ENCODE measurements at places on chromosomes 7 and 10.

DNA sequence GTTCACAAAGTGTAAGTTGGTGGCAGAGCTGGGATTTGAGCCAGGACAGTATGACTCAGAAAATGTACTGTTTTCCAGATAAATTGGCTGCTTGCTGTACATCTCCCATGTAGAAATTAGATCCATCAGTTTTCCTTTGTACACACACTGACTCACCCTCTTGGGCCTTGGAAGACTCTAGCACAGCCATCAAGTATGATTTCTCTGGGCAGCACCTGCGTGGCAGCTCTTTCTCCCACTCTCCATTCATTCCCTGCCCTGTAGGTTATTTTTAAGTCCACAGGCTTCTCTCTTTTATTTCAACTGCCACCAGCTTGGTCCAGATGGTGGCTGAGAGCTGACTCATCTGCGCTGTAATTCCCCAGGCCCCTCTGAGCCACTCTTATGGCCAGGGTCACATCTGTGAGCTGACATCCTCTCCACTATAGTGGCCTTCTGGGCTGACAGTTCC, 28.3 kb upstream of the SDK1 start:
- no peak for DNase-seq

DNA sequence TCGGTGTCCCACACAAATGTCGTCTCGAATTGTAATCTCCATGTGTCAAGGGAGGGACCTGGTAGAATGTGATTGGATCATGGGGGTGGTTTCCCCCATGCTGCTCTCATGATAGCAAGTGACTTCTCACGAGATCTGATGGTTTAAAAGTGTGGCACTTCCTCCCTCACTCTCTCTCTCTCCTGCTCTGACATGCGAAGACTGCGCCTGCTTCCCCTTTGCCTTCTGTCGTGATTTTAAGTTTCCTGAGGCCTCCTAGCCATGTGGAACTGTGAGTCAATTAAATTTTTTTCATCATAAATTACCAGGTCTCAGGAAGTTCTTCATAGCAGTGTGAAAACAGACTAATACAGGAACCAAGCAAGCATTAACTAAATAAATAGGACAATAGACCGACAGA, 229.1 kb downstream of the GFRA1 start:
- no peak for DNase-seq

- DNase-seq = no peak
Measured at GRCh38 chr10:50497758-50498157, 126.0 kb downstream of the SGMS1 start.

- no peak for DNase-seq
Measured at GRCh38 chr7:149696280-149696679, 77.1 kb downstream of the ZNF467 start.

- no peak for DNase-seq
Measured at GRCh38 chr7:3151784-3152183, 108.1 kb upstream of the CARD11 start.

DNA sequence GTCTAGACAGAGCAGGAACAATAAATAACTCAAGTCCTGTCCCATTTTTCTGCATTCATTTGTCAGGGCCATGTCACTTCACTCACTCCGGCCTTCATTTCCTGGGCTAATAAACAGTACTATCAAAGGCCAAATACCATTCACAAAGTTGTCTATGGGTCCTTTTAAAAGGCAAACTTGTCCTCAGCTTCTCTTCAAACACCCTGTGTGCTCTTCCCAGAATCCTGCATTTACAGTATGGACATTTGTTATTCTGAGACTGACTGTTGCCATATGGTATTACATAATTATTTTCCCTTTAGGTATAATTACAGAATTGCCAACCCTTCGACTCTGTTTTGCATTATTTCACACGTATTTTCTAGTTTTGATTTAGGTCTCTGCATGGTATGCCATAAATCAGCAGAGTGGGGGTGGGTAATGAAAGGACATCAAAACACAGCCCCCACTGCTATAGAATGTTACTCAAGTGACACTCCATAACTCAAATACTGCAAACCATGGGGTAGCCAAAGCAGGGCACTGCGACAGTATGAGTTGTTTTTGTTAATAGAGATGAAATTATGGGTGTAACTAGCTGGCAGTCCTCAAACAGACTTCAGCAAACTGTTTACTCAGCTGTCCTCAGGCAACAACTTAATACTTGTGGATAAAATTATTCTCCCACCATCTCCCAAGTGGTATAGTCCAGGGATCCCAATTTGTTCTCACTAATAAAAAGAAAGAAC, 183.7 kb downstream of the TRIL start:
- no peak for DNase-seq

DNA sequence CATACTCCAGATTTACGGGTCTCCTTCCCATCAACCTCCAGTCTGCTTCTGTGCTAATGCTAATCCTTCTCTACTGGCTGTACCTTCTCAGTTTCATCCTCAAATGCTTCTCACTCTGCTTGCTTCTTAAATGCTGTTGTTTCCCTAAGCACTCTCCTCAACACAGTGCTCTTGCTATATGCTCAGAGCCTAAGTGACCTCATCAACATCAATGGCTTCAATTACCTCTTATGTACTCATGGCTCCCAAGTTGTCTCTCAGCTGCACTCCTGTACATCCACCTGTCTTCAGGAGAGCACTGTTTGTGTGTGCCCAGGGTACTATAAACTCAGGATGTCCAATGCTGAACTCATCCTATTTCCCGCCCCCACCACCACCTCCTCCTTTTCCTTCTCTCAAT, 22.5 kb downstream of the ELAPOR2 start:
- DNase-seq = no peak

DNA sequence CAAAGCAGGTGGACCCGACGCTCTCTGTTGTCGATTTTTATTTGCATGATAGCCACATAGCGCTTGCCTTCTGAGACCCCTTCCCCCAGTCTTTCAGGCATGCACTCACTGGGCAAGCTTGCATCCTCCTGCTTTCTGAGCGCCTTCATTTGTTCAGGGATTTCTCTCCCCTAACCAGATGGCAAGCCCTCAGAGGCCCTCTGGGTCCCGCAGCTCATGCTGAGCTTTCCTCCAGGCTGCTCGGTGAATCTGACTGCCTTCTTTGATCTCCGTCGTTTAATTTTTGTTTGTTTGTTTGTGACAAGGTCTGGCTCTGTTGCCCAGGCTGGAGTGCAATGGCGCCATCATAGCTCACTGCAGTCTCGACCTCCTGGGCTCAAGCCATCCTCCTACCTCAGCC, 58.8 kb downstream of the ITIH5 start:
- DNase-seq = no peak

DNA sequence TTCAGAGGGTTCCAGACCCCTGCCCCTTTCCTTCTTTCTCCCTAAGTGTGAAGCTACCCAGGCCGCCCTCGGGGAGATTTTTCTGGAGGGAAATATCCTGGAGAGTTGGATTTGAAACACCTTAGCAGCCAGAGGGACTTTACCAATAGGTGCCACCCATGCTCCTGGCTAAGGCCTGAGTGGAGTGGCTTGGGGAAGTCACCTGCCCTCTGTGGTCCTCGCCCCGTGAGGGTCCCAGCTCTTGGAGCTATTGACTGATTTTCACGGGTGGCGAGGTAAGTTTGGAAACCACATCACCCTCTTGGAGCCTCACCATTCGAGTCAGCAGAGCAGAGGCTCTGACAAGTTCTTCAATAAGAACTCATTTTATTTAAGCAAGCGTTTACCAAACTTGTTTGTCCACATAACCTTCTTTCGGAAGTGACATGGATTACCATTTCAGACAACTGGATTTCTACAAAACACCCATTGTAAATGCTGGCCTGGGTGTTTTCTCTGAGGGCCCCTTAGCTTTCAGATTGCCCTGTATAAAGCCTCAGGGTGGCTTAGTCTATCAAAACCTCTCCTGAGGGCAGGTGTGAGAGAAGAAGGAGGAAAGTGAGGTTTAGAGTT, 20.4 kb downstream of the AQP1 start:
- no peak for DNase-seq

DNA sequence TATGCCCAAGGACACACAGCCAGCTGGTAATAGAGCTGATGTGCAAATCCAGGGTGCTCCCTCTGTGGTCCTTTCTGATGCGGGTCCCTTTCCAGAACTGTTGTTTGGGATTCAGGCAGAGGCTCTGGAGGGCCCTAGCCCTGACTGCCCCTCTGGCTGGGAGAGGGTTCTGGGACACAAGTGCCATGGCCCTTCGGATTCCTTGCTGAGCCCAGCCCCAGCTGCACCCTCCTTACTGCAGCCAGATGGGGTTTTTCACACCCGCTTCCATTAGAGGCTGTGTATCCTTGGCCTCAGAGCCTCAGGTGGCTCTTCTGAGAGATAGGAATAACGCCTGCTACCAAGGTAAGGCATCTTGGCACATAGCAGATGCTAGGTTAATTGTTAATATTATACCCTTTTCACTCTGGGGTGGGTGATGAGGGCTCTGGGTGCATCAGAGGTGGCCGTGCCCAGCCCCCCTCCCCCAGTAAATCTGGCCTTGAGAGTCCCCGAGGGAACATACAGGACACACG, 89.8 kb upstream of the LRRC4 start:
- DNase-seq = no peak

GRCh38 chr7:91427051-91427450, 162.8 kb downstream of the FZD1 start:
- DNase-seq = no peak

DNA sequence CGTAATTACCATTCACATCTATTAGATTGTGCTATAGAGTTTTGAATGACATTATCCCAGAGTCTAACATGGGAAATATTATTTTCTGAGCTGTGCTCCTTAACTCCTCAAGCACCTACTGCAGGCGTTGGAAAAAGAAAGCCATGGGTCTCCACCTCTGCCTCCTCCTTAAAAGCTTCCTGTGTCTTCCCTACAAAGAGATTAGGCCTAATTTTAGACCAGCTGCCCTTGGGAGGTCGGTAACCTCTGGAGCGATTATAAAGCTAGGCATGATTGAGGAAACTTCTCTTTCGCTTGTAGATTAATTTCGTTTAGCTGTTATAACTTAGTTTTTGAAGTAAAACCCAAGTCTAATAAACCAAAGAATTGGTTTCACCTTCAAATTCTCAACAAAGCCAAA, 75.2 kb downstream of the PLXDC2 start:
- no peak for DNase-seq

DNA sequence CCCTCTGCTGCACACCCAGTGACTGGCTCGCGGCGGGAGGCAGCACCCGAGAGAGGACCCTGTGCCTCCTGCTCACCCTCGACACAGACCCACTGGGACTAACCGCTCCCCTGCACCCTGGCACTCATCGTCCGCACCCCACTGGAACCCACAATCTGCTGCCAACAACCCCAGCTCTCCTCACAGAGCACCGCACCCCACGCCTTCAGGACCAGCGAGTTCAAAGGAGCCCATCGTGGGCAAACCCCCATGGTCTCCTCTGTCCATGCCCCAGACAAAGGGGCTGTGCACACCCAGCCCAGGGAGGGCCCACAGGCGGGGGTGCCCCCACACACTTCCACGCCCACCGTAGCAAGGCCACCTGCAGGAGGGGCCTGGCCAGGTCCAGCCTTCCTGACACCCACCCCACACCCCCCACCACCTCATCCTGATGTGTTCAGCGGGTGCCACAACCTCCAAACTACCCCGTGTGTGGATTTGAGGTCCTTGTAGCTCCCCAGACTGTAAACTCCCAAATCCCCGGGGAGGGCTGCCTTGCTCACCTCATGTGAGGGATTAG, 14.0 kb downstream of the RASGEF1A start:
- peak; percentile 7 for DNase-seq

DNA sequence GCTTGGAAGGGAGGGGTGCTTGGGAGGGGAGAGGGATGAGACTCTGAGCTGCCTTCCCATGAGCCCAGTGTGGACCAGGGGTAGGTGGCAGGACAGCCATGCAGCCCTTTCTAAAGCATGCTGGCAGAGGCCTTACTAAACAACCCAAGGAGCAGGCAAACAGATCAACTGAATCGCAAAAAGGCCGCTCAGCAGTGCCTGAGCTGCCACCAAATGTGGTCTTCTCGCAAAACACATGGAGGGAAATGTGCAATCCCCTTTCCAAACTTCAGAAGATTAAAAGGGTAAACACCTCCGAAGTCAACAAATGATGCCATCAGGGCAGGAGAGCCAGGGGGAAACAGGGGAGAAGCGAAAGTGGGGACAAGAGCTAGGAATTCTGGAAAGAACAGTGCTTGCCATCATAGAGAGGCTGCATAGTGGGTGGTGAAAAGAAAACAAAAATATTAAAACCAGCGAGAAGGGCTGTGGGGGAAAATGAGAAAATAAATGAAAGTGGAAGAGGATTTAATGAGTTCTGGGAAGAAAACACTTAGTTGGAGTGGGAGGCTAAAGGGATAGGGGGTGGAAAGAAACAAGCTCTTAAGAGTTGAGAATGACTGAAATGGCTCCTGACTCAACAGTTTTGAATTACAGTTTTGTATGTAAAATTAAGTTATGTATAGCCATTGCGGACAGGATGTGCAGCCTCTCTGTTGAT, 62.2 kb upstream of the ZNF32 start:
- no peak for DNase-seq

GRCh38 chr7:135966341-135967043, 10.7 kb downstream of the MTPN start:
- DNase-seq = no peak

DNA sequence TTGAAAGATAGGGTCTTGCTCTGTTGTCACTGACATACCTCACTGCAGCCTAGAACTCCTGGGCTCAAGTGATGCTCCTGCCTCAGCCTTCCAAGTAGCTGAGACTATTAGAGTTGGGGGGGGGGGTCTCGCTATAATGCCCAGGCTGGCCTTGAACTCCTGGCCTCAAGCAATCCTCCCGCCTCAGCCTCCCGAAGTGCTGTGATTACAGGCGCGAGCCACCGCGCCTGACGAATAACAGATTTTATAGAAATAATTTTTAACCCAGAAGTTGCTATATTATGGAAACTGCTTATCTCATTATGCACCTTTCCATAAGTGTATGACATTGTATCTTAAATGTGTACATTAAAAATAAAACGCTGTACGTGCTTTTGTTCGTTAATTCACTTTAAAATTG, 846 bp downstream of the ANKRD26 start:
- DNase-seq = no peak

DNA sequence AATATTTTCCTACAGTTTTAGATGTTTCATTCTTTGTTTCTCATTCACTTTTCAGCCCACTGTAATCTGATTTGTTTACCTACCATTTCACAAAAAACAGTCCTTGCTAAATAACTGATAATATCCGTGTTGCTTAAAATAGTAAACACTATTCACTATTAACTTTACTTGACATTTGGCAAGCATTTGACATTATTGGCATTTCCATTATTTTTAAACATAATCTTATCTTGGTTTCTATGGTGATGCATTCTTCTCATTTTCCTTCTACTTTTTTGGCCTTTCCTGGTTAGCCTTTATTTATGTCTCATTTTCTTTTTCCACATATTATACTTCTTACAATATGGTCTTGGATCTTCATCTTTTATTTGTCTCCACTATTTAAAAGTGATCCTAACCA, 715.3 kb downstream of the DNAJB9 start:
- DNase-seq = no peak

GRCh38 chr10:95039281-95039680, 30.0 kb downstream of the CYP2C8 start:
- DNase-seq = no peak
